ENCODE measurements at places on chromosomes 12 and 14.
A peak's percentile ranks its signal among the peaks of the same experiment; 100 is the strongest.

GRCh38 chr12:12405882-12406281 lies 49.0 kb downstream of the BORCS5 start:
- DNase-seq: no peak

GRCh38 chr12:110661337-110661972 lies 27.5 kb downstream of the HVCN1 start:
- DNase-seq: no peak

GRCh38 chr12:62686938-62687337 lies 220.3 kb downstream of the MON2 start:
- DNase-seq: no peak

DNA sequence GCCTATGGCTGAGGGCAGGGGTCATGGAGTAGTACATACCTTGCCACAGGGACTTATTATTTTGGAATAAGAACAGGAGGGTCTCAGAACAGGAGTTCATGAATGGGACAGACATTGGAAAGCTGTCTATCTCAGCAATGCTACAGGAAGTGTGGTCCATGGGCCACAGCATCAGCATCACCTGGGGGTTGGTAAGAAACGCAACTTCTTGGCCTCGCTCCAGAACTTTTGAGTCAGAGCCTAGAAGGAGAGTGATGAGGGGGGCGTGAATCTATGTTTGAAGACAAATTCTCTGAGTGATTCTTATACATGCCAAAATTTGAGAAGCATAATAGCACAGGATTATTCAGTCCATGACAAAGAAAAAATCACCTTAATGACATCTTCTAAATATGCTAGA lies 156.6 kb downstream of the RPAP3 start:
- no peak for DNase-seq

GRCh38 chr12:53050426-53051057 lies 677 bp downstream of the TNS2 start:
- no peak for DNase-seq

- DNase-seq: no peak
Observed at GRCh38 chr12:94743174-94743573, 92.8 kb upstream of the TMCC3 start.

DNA sequence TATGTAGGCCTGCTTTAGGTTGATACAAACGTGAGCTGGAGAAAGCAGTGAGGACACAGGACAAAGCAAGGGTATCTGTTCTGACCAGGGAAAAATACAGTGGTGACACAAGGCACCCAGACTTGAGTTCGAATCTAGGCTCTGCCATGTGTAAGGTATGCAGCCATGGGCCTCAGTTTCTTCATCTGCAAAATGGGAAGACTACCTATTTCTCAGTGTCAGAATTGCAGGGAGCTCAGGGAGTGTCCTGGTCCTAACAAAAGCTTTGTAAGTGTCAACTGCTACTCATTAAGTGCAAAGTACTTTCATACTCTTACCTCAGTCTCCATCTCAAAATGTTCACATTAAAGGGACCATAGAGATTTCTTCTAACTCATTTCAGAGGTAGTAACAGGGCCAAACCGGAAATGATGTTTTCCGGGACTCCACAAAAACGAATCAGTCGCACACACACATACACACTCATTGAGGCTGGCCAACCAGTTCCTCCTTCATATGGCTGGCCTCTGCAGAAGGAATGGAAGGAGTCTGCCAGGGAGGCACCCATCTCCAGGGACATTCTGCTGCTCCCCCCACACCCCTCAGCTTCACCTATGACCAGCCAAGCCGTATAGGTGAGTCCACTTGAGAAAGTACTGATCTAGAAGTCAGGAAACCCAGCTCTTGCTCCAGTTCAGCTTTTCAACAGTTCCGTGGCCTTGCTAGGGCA lies 7.8 kb downstream of the CTDSP2 start:
- DNase-seq: no peak

- DNase-seq: no peak
Observed at GRCh38 chr12:103877934-103878510, 37.0 kb upstream of the NT5DC3 start.

- DNase-seq: no peak
Observed at GRCh38 chr12:58980768-58981167, 60.5 kb upstream of the LRIG3 start.

DNA sequence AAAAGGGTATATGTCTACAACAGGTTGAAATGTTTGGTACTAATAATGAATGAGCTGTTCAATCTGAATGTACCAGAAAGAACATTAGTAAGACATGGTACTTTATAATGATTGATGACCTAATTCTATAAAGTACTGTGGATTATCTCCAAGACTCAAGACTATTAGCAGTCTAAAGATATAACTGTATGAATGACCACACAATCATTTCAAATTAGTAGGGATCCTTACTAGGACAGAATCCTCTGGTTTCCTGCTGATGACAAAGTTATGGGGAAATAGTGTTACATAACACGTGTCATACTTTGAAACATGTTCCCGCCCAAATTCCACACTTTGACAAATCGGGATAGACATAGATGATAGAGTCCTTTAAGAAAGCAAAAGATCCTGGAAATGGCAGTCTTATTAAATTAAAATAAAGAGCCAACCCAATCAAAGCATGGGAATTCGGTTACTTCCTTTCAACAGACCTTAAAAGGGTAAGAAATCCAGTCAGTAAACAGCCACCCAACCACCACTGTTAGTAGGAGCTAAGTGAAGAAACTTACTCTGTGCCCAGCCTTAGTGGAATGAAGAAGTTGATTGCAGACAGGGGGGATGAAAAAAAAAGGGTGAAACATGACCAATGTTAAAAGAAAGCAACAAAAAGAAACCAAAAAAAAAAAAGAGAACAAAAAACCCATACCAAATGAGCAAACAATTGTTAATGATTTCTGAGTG lies 2.8 kb downstream of the VPS29 start:
- no peak for DNase-seq

GRCh38 chr14:81435391-81436295 lies 35.5 kb upstream of the STON2 start:
- no peak for DNase-seq

DNA sequence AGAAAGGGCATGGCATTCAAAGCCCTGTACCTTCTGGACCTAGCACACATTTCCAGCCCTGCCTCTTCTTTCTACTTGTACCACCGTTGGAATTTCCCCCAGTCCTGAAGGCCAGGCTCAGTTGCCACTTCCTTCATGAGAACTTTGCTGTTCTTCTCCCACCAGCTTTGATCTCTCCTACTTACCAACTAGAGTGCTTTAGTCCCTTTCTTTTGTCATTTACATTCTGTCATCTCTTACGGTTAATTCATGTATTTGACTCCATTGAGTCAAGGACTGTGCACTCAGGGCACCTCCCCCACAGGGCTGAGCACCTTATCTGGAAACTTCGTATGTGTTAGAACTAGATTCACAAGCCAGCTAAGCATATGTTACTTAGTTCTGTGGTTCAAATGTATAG lies 26.3 kb downstream of the BICDL1 start:
- DNase-seq: no peak

GRCh38 chr12:104877103-104877705 lies 80.9 kb downstream of the SLC41A2 start:
- DNase-seq: no peak

DNA sequence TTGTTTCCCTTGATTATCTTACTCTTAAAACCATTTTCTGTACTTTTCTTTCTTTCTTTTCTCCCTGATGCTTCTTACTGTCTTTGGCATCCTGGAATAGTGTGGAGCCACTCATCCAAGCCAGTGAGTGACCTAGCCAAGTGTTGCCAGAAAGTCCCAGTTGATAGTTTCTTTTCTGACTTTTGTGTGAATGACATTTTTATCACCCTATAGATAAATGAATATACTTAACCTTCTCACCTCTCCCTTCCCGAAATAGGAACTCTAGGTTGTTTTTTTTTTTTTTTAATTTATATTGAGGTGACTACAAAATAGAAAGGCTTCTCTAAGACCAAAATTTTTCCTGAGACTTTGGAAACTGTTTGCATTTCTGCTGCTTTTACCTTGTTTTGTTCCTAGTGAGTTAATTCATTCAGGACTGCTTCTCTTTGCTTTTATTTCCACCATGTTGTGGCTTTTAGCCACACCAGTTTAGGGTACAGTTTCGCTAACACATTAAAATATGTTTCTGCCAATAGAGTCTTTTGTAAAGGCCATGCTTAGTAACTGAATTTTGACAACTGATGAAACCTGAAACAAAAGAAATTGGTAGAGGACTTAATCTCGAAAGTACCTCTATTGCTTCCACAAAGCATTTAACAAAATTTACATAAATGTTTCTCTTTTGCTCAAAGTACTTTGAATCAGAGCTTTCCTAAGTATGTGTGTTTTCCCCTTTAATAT lies 194.6 kb downstream of the ERC1 start:
- DNase-seq: no peak

GRCh38 chr12:93937812-93938211 lies 210.6 kb upstream of the PLXNC1 start:
- no peak for DNase-seq

DNA sequence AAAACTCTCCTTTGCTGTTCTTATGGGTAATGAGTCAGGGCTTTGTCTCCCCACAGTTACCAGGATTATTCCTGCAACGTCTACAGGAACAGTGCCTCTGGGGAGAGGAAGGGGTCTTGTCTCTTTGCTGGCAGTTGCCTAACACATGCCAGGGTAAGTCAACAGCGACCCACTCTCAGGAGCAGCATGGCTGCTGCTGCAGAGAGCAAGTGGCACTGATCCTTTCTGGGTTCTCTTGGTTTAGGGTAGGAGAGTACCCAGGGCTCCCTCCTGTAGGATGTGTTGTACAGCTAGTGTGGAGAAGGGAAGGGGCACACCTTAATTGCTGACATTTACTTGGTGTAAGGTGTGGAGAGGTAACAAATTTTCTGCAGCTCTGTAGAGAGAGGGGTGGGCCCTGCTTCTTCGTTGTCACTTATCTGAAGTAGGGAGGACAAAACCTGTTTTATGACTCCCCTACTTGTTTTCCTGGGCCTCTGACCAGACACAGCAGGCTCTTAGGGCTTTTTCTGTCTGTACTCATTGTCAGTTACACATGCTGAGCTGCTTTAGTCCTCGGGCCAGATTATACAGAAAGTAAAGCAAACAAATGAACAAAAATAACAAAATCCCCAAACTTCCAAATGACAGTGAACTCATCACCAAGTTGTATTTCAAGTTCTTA lies 168.2 kb downstream of the ACSS3 start:
- DNase-seq: peak; percentile 36

DNA sequence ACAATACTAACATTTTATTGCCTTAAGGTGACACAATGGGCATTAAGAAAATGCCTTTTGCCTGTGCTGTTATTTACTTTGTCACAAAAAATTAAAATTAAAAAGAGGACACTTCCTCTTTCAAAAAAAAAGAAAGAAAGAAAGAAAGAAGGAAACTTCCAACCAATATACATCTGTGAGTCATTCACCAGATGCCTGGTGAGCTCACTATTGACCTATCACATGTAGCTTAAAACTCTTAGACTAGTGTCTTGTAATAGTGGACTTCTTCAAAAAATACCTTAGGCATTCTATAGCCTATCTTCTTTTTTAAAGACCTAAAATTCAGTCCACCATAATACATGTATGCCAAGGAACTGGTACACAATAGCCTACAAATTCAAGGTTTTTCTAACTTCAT lies 4.9 kb upstream of the SOX5 start:
- no peak for DNase-seq

All from brain pericyte (primary cell).